CD4-positive, alpha-beta T cell treated with Interleukin-6 at 100 ng/mL for 8 hours (primary cell): ENCODE measurements at places on chromosomes 6 and 20.

- no peak for DNase-seq
Observed at GRCh38 chr20:33470866-33471265, 19.0 kb upstream of the CBFA2T2 start.

DNA sequence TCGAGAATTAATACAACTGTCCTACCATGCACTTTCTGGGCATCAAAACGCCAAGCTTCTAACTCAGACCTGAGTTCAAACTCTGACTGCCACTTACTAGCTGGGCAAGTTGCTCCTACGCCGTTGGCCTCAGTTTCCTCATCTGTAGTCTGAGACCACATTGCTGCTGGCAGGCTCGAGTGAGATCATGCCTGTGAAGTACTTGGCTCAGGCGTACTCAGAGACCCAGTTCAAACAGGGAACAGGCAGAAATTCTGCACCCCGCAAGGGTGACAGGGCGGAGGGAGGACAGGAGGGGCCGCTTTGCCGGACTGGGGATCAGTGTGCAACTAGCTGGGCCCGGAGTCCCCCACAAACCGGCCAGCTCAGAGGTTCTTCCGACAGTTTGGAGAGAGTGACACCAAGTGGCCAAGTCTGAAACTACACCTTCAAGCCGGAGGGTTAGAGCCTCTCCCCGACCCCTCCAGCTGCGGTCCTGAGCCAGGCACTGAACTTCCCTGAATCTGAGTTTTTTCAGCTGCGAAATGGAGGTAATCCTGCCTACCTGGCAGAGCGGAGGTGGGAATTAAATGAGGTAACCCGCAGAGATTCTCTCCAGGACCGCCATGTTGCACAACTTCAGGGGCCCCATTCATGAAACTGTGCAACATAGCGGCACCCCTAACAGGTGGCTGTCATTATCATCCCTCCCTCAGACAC is 46.0 kb upstream of the PTPN1 start:
- peak; percentile 52 for DNase-seq

- no peak for DNase-seq
Observed at GRCh38 chr6:139474145-139475108, 100.0 kb upstream of the CITED2 start.

DNA sequence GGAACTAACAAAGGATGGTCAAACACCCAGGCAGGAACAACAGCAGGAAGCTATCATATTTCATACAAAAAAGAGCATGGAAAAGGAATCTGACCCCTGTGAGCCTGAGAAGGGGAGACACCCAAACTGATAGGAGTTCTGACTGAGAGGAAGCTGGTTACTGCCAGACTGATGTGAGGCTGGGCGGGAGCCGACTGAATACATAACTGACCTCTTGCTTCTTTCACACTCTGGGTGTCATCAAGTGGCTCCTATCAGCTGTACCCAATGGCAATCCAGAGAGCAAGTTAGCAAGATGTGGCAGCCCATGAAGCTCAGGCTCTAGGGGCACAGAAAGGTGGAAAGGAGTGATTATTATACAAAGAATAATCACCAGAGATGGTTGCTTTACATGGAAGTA is 795.1 kb upstream of the HS3ST5 start:
- no peak for DNase-seq

GRCh38 chr6:11210386-11211138 is 21.9 kb downstream of the NEDD9 start:
- DNase-seq = no peak

DNA sequence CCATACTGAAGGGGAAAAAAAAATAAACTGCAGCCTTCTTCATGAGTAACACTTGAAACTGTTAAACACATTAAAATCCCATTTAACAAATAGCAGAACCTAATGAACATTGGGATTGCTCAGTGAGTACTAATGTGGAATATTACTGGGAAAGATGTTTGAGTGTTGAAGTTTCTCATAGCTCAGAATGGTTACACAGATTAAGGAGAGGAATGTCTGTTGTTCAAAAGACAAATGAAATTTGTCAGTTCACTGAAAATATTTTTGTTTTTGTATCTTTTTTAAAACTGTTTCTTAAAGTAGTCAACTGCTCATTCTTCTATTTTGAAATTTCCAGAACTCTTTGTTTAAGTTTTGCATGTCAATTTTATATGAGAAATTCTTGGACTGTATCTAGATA is 374.3 kb downstream of the LAMA2 start:
- DNase-seq = no peak

GRCh38 chr6:5053864-5054244 is 31.3 kb upstream of the PPP1R3G start:
- no peak for DNase-seq

GRCh38 chr20:49854190-49854875 is 41.7 kb downstream of the SLC9A8 start:
- no peak for DNase-seq

- DNase-seq = no peak
Observed at GRCh38 chr6:98579941-98580340, 254.4 kb upstream of the POU3F2 start.

GRCh38 chr6:133306931-133307330 is 65.8 kb downstream of the EYA4 start:
- no peak for DNase-seq

- DNase-seq = no peak
Observed at GRCh38 chr6:14981960-14982359, 263.9 kb upstream of the JARID2 start.

DNA sequence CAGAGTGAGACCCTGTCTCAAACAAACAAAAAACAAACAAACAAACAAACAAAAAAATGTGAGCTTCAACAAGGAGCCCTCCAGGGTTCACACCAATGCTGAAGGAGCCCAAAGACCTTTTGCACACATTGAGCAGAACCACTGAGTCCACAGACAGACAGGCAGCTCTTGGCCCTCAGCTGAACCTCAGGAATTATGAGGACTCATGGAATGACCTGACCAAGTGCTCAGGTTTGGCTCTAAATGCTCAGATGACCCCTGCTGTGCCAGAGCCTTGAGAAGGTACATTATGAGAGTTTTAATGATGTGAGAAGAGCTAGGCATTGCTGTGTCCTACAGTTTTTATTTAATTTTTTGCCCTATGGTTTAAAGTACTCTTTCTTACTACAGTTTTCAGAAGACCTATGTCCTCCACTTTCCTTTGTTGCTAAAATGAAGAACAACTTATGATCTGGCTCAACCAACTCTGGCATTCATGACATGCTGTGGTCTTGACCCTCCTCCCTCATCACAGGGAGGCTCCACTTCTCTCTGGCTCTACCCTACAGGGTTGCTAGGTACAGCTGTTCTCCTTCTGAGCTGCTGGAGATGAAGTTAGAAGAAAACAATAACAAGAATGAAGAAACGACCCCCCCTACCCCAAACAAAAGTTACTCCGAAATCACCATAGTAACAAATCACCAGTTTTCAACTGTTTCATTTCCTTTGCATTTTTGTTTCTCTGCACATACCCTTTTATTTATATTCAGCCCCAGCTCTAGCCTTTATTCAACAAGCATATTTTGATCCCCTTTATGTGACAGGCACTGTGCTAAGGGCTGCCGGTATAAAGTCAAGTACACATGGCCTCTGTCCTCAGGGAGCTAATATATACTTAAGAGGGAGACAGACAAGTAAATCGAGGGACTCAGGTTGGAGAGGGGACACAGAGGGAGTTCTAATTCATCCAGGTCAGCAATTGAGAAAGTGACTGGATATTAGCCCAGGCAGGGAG is 128.7 kb upstream of the TRAF3IP2 start:
- no peak for DNase-seq

GRCh38 chr6:144639654-144640053 is 354.5 kb downstream of the UTRN start:
- DNase-seq = no peak

- DNase-seq = peak; percentile 6
Observed at GRCh38 chr20:5719861-5720403, 30.3 kb upstream of the SHLD1 start.

GRCh38 chr6:166045173-166045859 is 122.3 kb downstream of the TBXT start:
- DNase-seq = no peak

- no peak for DNase-seq
Observed at GRCh38 chr6:148959008-148959407, 212.2 kb downstream of the UST start.

DNA sequence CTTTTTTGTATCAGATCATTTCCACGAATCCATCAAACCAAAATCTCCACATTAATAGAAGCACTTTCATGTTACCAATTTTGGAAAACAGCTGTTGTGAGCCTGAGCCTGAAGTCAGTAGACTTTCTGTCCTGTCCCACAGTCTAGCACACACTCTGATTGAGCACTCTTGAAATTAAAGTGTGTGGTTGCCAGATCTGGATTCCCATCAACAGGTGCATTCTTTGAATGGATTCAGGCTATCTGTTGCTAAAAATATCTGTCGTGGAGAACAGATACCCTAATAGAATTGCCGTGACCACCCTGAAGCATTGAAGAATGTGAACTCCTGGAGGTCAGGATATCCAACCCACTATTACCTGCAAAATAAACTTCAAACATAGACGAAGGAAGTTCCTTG is 73.3 kb downstream of the TFAP2A start:
- no peak for DNase-seq

DNA sequence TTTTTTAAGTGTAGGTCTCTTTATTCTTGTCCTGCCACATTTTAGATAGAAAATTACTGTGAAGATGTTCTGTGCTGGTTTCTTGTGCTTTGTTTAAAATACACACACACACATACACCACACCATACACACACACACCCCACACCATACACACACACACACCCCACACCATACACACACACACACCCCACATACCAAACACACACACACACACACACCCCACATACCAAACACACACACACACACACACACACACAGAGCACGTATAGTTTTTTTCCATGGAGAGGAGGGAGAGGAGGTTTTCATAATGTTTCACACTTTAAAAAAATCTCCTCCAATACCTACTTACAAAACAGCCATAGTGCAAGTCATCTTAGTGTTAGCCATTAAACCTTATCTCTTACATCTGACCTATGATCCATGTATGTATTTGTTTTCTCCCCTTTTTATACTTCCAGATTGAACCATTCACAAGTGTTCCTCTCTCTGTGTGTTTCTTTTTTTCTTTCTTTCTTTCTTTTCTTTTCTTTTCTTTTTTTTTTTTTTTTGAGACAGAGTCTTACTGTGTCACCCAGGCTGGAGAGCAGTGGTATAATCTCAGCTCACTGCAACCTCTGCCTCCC is 19.7 kb upstream of the CITED2 start:
- DNase-seq = no peak

- no peak for DNase-seq
Observed at GRCh38 chr20:21356386-21356785, 40.9 kb downstream of the NKX2-4 start.

DNA sequence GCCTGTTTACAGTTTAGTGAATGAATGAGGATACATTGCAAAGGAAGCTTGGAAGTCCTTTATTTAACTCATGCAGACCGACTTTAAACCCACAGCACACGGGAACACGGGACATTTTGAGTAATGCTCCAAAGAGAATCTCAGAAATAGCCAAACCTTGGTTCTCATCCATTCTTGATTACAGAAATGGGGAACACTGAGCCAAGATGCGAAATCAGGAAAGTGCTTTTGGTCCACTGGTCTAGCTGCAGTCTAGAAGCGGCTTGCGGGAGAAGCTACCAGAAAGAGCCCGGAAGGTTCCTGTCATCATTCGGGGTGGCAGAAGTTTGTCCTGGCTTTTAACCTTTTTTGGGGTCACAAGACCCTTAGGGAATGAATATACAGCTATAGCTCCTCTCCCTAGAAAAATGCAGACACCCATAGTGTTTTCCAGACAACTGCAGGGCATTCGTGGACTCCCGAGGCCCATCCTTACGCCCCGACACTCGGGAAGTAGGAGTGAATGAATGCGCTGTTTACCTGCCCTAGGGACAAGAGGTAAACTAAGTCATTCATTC is 475 bp upstream of the TMEM181 start:
- no peak for DNase-seq

GRCh38 chr20:49851231-49851705 is 38.6 kb downstream of the SLC9A8 start:
- DNase-seq = no peak

- DNase-seq = no peak
Observed at GRCh38 chr20:31488115-31488514, 13.0 kb downstream of the REM1 start.

DNA sequence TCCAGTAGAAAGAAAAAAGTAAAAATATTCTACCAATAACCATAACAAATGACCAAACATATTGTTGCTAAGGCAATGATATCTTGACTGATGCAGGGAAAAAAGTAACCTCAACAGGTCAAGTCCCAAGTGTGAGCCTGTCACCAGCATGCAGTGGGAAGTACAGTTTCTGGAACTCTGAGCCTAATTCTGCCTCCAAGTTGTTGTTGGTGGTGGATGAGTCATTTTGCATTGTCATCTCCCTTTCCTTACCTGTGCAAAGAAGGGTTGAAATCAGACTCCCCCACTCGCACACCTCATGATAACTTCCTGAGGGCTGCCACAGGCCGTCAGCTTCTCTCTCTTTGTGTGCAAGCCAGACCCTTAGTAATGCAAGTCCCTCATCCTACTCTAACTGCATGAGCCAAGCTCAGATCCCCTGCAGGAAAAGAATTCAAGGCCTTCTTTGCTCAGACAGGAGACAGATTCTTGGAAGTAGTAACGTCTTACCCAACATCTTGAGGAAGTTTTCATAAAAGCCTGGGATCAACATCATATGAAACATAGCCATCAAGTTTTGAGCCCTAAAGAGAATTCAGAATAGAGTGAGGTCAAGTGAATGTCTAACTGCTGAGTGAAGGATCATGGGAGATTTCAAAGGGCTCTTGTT is 207.6 kb upstream of the FOXA2 start:
- no peak for DNase-seq

GRCh38 chr20:52652271-52652670 is 319.9 kb upstream of the TSHZ2 start:
- DNase-seq = no peak

DNA sequence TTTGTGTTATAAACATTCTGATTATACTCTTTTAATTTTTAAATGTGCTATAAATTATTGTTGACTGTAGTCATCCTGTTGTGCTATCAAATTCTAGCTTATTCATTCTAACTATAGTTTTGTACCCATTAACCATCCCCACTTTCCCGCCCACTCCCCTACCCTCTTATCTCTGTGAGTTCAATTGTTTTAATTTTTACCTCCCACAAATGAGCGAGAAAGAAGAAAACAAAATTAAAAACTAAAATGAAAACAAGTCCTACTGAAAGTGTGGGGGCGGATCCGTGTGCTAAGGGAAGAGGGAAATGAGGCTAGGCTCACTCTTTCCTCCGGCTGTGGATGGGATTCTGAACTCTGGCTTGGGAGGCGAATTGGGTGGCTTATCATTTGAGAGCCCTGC is 6.6 kb upstream of the ZNF831 start:
- no peak for DNase-seq

DNA sequence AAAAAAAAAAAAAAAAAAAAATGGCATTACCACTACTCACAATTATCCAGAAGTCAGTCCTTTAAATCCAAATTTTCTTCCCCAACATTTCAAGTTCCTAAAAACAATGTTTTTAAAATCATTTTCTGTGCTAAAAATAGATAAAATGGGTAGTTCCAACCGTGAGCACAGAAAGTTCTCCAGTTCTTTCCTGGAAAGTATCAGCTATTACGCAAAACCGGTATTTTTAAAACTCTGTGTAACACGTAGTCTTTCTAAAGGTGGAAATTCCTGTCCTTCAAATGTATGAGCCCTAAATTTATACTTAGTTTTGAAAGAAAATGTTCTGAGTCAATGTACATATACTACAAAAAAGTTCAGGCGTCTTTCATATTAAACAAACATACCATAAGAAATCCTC is 83.5 kb upstream of the SCAF8 start:
- no peak for DNase-seq

GRCh38 chr6:156029286-156029985 is 573.8 kb upstream of the NOX3 start:
- DNase-seq = no peak
